ENCODE measurements at places on chromosomes 6 and 20. TPM values are rescaled to one million over a fixed set of nuclear protein-coding genes. Genes with fewer than 3 reads are reported as not detected.

The HSPA12B gene
- polyA plus RNA-seq: 19.6 TPM

DNA sequence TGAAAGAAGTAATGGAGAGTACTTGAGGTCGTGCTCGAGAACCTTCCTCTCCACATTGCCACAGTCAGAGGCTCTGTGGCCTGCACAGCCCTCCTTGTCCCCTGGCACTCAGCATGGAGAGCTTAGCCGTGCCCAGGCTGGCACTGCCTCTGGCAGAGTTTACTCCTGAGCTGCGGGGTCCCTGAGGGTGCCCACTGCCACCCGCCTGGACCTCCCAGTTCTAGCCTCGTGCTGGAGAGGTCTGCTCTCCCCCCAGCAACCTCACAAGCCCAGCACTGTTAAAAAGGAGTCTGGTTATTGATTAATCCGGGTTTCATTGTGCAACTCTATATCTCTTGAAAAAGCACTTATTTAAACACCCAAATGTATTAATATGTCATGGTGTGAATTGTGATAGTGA is 226.8 kb downstream of the TMEM242 start:
- no peak for DNase-seq

GRCh38 chr6:41784581-41785171 is 2.8 kb upstream of the TOMM6 start:
- DNase-seq: no peak

GRCh38 chr20:54063992-54064676 is 6.3 kb downstream of the BCAS1 start:
- no peak for DNase-seq

The GTSF1L gene
- polyA plus RNA-seq: not detected

The SMOC2 gene
- polyA plus RNA-seq: 22.2 TPM

The SMIM26 gene
- polyA plus RNA-seq: 86.7 TPM

The OR2J3 gene
- not detected for polyA plus RNA-seq

- DNase-seq: no peak
Measured at GRCh38 chr6:32551410-32551809, 21.3 kb upstream of the HLA-DRB5 start.

- no peak for DNase-seq
Measured at GRCh38 chr20:7696311-7696710, 243.9 kb downstream of the HAO1 start.

The VGLL2 gene
- not detected for polyA plus RNA-seq

GRCh38 chr6:110548110-110548847 is 71.9 kb upstream of the SLC22A16 start:
- no peak for DNase-seq

The SEMG1 gene
- polyA plus RNA-seq: not detected

The SAMD5 gene
- polyA plus RNA-seq: 12.7 TPM

DNA sequence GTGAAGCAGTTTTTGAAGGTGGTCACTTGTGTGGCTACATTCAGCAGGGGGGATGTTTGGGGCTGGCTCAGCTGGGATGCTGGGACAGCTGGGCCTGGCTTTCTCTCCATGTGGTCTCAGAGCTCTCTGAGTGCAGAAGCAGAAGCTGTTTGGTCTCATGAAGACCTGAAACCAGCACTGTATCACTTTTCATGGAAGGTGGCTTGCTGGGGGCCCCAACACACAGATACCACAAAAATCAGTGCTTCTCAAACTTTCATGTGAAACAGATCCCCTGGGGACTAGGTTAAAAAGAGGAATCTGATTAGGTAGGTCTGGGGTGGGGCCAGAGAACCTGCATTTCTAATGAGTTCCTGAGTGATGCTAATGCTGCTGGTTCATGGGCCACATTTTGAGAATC is 347.3 kb downstream of the DHX35 start:
- no peak for DNase-seq

GRCh38 chr20:34538671-34539123 is 19.8 kb upstream of the MAP1LC3A start:
- no peak for DNase-seq
